Neural cell (in vitro differentiated cells): ENCODE measurements at places on chromosomes 12 and 14. TPM values are rescaled to one million over a fixed set of nuclear protein-coding genes. Genes with fewer than 3 reads are reported as not detected.

Gene RACGAP1
- polyA plus RNA-seq: 16.2 and 18.3 TPM in 2 replicates

Gene CCDC177
- polyA plus RNA-seq: 3.2 and 4.3 TPM in 2 replicates

Gene SLC17A8
- 0.08 and 0.22 TPM in 2 replicates for polyA plus RNA-seq

Gene FAM90A1
- polyA plus RNA-seq: not detected in 2 replicates

Gene LGR5
- 0.16 TPM in 1 of 2 replicates, not detected in the other for polyA plus RNA-seq
